ENCODE measurements at places on chromosomes 16 and 17.
A peak's percentile ranks its signal among the peaks of the same experiment; 100 is the strongest.

- DNase-seq, result no peak
These were observed 15.7 kb upstream of the BAHCC1 start for GRCh38 chr17:81379523-81379942.

GRCh38 chr16:50306287-50306686 lies 39.9 kb downstream of the ADCY7 start:
- no peak for DNase-seq

- no peak for DNase-seq
These were observed 38.1 kb downstream of the ANKRD11 start for GRCh38 chr16:89452241-89452640.

DNA sequence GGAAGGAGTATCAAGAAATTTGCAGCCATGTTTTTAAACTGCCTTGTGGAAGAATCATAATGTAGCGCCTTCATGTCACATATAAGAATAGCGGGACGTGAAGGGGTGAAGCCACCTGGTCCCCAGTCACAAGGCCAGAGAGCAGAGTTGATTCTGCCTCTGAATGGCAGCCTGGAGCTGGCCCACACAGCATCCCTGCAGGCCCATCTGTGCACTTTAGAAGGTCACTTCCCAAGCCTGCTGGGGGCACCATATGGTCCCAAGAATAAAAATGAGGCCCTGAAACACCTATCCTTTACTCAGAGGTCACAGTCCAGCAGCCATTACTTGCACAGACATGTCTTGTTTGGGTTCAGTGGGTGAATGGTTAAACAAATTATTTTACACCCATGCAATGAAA lies 15.0 kb downstream of the CD300E start:
- DNase-seq, result no peak

DNA sequence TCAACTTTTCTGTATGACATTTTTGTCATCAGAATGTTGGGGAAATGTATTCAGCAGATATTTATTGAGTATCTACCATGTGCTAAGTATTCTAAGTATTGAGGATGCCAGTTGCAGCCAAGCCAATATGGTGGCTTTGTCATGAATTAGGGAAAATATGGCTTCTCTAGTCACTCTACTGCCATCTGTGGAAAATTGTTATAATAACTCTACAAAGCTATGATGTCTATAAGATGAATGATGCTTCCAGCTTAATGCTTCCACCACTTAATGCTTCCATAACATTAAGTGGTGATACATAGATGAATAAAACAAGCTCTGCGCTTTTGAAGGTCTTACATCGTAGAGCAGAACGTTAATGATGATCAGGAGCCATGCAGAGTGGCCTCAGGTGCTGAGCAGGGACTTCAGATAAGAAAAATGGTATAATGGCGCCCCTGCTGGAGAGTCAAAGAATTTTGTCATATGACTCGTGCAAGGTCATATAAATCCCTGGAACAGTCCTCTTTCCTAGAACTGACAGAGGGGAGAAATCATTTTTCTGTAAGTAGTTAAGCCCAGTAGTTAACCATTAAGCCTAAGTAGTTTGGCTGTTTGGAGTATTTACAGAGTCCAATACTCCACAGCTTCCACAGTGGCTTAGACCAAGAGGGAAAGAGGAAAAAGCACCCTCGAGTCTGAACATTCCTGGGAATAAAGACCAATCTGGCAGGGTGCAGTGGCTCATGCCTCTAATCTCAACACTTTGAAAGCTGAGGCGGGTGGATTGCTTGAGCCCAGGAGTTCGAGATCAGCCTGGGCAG lies 2.7 kb upstream of the TMIGD1 start:
- peak; percentile 71 for DNase-seq

- DNase-seq, result no peak
These were observed 2.2 kb downstream of the ALDOC start for GRCh38 chr17:28574526-28574925.

DNA sequence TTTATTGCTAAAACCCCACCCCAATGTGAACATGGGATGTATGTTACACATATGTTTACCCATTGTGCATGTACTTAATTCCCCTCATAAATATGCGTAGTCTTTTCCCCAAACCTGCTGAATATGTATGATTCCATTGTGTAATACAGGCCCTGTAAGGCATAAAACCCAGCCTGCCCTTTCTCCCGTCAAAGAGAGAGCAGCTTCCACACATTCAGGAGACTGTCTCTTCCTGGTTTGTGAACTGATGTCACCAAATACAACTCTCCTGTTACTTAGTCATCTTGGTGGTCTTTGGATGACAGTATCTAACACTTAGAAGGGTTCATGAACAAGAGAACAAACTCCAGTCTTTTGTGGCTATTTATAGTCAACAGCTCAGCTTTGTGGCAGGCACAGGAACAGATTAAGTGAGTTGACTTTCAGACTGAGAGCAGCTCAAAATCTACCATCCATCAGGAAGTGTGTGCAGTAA lies 24.7 kb upstream of the TMC7 start:
- no peak for DNase-seq

DNA sequence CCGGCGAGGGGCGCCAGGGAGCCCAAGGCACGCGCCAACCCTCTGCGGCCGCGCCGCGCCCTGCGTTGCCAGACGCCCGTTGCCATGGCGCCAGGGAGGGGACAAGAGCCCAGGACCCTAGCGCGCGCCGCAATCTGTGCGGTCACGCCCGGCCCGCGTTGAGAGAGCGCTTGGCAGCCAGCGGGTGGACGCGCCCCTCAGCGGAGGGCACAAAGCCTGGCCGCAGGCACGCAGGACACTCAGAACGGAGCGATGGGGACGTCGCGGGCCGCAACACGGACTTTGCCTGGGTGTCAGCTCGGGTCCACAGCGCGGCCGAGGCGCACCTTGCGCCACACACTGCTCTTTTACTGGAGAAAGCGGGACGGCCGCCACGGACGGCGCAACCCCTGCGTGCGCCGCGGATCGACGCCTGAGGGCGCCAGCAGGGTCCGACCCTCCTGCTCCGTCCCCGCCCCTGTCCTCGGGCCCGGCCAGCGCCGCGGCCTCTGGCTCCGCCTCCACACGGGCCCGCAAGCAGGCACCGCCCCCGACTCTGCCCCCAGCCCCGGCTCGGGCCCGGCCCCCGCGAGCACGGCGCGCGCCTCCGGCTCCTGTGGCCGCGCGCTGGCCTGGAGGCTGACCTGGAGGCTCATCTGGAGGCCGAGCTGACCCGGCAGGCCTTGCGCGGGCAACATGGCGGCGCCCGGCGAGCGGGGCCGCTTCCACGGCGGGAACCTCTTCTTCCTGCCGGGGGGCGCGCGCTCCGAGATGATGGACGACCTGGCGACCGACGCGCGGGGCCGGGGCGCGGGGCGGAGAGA lies at the start of gene GFER:
Gene GFER (plus strand): TSS at position 650 of the 803 bp plus-strand sequence. CDS start 26 bp downstream, at position 676.
- DNase-seq, result peak; percentile 74

DNA sequence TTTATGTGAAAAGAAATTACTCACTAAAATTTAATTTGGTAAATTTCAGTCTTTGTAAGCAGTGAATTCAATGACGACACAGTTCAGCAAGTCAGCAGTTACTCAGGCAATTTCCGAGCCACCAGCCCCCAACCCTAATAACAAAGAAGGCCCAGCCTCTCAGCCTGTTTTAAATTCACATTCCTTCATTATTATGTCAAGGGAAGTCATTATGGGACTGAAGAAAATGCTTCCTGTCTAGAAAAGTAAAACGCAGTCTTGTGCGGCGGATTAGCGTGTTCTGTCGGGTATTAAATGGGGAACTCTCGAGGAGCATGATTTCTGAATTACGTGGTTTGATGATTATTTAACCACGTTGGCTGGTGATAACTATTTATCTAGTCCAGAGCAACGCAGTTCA lies 177.6 kb downstream of the AIPL1 start:
- no peak for DNase-seq

GRCh38 chr16:8867216-8867931 lies 1.4 kb downstream of the CARHSP1 start:
- no peak for DNase-seq

DNA sequence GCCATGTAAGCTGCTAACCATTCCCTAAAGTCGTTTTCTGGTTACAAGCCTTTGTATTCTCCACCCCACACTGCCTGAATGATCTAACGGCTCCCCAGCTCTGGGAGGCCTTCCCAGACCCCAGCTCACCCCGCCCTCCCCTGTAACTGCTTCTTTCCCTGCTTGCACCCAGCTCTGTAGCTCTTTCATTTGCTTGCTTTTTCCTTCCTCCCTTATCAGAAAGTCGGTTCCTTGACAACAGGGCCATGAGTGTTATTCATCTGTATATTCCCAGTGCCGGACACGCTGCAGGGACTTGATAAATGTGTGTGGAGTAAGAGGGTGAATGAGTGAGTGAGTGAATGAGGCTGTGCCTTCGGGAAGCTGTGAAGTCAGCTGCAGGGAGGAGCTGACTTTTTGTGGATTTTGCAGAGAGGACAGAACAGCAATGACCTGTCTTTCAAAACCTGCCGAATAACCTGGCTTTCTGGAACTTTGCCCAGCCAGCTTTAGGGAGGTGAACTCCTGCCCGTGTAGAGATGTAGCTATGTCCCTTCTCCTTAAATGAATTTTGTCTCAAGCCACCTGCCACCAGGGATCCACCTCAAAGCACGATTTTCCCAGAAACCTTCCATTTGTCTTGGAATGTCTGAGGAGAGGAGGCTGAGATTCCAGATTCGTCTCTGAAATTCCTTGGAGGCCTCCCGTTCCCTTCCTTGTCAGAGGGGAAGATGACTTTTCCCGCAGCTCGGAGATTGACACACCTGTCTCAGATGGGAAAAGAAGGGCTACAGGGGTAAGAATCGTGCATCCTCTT lies 20.0 kb upstream of the CACNG4 start:
- no peak for DNase-seq

- DNase-seq, result no peak
These were observed 239.0 kb downstream of the SNX29 start for GRCh38 chr16:12215277-12216105.

DNA sequence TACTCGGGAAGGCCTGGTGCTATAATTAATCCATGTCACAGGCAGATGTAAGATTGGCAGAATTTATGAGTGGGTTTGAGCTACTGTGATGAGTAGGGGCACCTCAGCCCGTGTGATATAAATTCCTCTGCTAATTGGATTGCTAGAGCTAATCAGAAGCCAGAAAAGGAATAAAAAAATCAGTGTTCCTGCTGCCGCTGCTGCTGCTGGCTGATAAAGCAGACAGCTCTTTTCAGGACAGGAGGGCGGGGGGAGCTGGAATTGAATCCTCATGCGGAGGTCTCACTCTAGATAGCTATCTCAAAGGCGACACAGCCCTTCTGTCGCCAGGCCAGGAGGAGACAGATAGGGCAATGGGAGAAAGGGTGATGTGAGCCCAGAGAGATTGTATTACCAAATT lies 182.7 kb upstream of the ZFHX3 start:
- DNase-seq, result no peak

GRCh38 chr17:8142158-8142886 lies 9.9 kb downstream of the PER1 start:
- DNase-seq, result no peak

DNA sequence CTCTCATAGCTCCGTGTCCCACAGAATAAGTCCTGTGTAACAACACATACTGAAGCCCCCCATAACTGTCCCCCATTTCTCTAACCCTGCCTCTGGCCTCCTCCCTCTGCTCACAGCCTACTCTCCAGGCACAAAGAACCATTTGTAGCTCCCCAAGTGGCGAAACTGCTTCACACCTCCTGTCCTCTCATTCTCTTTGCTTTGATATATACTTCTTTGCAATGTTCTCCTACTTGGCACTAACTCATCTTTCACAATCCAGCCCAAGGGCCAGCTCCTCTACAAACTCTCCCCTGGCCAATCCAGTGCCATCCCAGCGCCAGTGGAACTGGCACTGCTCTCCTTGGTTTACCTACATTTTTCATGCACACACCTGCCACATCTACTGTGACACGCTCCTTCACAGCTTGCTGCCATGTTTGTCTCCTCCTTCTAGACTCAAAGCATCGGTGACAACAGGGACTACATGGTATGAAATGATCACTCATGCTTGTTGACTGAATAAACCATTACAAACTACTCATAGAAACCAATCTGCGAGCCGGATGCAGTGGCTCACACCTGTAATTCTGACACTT lies 12.8 kb downstream of the CYTH1 start:
- DNase-seq, result no peak

- no peak for DNase-seq
These were observed 71.5 kb downstream of the SEC14L1 start for GRCh38 chr17:77212081-77212832.

DNA sequence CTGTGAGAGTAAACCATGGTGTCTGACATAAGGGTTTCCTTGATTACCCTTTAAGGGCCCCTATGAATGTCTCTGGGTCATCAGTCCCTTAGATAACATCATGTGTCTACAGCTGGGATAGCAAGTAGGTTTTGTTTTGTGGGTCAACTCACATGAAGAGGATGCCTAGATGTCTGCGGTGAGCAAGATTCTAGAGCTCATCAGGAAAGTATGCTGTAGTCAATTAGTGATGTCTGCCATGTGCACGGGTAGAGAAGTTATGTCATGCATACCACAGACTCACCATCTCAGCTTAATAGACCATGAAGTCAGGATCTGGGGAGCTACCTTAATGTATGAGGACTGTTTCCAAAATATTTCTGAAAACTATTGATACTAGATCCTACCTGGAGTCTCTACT lies 57.5 kb downstream of the CDH13 start:
- no peak for DNase-seq

DNA sequence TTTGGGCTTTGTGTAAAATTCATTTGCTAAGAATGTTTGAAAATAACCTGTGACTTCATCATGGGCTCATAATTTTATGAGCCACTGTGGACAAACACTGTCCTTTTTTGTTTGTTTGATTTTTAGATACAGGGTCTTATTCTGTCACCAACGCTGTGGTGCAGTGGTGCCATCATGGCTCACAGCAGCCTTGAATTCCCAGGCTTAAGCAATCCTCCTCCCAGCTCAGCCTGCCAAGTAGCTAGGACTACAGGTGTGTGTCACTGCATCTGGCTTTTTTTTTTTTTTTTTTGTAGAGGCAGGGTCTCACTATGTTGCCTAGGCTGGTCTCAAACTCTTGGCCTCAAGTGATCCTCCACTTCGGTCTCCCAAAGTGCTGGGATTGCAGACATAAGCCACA lies 8.3 kb downstream of the TEX2 start:
- no peak for DNase-seq

DNA sequence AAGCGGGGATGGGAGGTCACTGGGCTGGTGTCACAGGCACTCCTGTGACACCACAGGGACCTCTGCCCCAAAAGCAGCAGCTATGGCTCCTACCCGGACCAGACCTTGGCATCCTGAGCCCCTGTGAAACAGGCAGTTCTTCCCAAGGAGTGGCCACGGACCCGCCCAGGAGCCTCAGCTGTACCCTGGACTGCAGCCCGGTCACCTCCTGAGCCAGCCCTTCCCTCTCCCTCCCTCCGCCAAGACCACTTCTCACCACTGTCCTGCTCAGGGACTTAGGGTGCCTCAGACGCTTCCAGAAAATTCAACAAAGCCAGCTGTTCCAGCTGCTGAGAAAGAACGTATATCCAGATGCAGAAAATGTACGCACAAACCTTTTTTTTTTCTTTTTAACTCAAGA lies 13.9 kb upstream of the NCBP3 start:
- no peak for DNase-seq

GRCh38 chr16:63581570-63581969 lies 1540.3 kb downstream of the CDH11 start:
- no peak for DNase-seq
